Stimulated activated CD8-positive, alpha-beta memory T cell treated with anti-CD3 and anti-CD28 coated beads, Interleukin-7, amount 100 ng/mL, for 48 hours (primary cell): ENCODE measurements at places on chromosomes 3 and 15.

GRCh38 chr3:184231671-184232070, 2.3 kb downstream of the VWA5B2 start:
- DNase-seq: no peak

GRCh38 chr3:29370476-29371420, 89.9 kb downstream of the RBMS3 start:
- no peak for DNase-seq

GRCh38 chr3:65905771-65906170, 132.9 kb downstream of the MAGI1 start:
- no peak for DNase-seq

GRCh38 chr15:78000927-78001249, 76.6 kb downstream of the TBC1D2B start:
- no peak for DNase-seq

GRCh38 chr3:13496879-13497278, 16.8 kb downstream of the HDAC11 start:
- no peak for DNase-seq

DNA sequence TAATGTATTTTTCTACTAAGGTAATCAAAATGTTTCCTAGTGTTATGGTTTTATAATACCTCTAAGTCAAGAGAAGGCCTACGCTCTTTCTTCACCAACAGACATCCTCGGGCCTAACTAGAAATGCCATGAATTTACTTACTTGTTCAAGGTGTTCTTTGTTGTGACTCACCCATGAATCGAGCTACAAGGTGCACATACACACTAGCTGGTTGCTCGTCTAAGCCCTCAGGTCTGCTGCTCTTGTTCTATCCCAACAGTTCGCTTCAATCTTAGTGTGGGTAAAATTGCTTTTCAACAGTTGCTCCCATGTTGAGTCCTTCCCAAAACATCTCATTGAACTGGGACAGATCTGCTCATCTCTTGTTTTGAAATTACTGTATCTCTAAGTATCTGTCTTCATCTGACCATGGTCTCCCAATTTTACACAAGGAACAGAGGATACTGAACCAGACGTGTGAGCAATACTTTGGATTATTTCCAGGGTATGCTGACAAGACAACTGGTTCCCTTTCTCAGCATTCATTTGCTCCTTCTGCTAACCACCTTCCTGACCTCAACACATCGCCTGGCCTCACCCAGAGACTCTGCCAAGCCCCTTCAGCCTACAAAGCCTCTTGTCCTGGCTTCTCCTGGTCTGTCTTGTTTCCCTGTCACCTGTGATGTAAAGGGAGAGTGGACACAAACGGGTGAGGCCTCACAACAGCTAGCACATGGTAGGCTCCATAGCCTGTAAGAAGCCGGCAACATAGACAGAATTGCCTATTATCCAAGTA, 84.2 kb downstream of the NEDD4 start:
- no peak for DNase-seq

DNA sequence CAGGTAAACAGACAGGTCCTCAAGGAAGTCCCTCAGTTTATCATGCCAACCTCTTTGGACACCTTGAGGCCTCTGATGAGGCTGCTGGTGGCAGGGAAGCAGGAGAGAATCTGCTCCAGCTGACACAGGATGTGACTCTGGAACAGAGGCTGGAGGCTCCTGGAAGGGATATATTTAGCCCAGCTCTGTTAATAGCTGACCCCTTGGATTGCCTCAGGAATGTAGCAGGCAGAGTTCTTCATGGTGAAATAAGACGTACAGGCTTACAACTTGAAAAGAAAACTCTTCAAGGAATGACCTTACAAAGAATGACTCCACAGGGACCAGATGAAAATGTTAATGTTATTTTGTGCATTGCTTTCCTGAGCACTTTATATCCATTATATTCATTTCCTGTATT, 90.5 kb downstream of the AQP9 start:
- no peak for DNase-seq

GRCh38 chr3:185250653-185251052, 3.2 kb downstream of the EHHADH start:
- no peak for DNase-seq

GRCh38 chr3:16053794-16054193, 120.7 kb upstream of the GALNT15 start:
- no peak for DNase-seq

- DNase-seq: no peak
Measured at GRCh38 chr3:153285194-153285641, 123.2 kb downstream of the RAP2B start.

GRCh38 chr15:65611888-65612615, 1.1 kb upstream of the INTS14 start:
- DNase-seq: no peak

GRCh38 chr15:67413770-67414390, 107.1 kb upstream of the C15orf61 start:
- no peak for DNase-seq

- no peak for DNase-seq
Measured at GRCh38 chr15:82556315-82557035, 16.2 kb upstream of the RPS17 start.

DNA sequence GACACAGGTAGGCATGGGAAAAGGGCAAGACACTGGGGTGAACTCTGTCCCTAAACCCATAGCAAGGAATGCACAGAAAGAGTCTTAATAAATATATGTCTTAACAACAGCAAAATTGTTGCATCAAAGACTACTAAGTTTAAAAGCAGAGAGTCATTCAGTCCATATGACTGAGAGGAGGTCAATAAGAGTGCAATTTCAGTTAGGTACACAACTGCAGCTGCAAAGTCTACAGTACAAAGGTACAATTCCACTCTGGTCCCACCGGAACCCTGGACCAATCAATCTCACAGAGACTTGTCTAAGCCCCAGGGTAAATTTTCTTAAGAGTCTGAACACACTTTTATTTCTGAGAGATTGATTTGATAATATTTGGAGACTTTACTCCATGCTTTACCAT, 6.9 kb downstream of the CP start:
- DNase-seq: no peak

- DNase-seq: no peak
Measured at GRCh38 chr15:95086531-95087252, 855.3 kb downstream of the MCTP2 start.

- no peak for DNase-seq
Measured at GRCh38 chr3:150779402-150779858, 16.5 kb upstream of the SIAH2 start.

GRCh38 chr15:91302588-91303439, 202.8 kb downstream of the SV2B start:
- no peak for DNase-seq

DNA sequence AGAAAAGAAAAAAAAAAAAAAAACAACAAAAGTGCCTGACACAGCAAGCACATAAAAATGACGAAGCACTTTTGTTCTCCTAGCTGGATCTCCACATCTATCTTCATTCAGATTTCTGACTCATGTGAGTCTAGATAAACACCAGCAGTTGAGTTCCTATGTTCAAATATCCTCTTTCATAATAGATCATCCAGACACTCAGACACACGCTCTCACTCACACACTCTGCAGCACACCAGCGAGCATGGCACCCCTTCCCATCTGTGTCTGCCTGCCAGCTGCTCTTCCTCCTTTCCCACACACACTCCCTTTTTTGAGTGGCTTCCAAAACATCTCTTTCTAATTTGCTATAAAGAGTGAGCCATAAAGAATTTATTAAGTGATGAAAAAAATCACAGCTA, 19.8 kb upstream of the CELF6 start:
- no peak for DNase-seq

- DNase-seq: no peak
Measured at GRCh38 chr15:81223346-81223971, 26.8 kb downstream of the IL16 start.

GRCh38 chr3:15266510-15267376, 60.7 kb downstream of the CAPN7 start:
- no peak for DNase-seq

GRCh38 chr15:73270366-73271097, 98.2 kb downstream of the HCN4 start:
- no peak for DNase-seq

- DNase-seq: no peak
Measured at GRCh38 chr3:13124631-13125030, 51.4 kb upstream of the IQSEC1 start.

DNA sequence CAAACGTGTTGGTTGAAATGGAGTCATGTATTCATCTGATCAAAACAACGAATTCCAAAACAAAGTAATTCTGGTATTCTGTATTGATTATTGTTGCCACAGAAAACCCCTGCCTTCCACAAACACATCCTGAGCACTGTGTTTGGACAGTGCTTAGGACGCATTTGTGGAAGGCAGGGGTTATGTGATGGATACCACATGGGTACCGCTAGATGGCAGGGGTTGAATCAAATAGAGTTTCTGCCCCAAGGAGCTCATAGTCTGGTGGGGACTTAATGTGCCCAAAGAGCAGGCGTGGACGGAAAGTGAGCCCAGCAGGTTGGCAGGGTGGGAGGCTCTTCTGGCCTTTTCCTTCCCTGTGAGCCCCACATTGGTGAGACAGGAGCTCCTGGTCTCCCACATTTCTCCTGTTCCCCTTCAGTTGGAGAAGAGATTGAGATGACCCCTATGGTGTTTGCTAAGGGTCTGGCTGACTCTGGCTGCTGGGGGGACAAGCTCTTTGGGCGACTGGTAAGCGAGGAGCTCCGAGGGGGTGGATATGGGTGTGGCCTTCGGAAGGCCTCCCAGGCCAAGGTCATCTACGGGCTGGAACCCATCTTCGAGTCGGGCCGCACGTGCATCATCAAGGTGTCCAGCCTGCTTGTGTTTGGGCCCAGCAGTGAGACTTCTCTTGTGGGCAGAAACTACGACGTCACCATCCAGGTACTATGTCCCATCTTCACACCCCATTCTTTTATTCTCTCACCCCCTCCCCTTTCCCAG, 22.1 kb upstream of the SLC28A1 start:
- DNase-seq: no peak

DNA sequence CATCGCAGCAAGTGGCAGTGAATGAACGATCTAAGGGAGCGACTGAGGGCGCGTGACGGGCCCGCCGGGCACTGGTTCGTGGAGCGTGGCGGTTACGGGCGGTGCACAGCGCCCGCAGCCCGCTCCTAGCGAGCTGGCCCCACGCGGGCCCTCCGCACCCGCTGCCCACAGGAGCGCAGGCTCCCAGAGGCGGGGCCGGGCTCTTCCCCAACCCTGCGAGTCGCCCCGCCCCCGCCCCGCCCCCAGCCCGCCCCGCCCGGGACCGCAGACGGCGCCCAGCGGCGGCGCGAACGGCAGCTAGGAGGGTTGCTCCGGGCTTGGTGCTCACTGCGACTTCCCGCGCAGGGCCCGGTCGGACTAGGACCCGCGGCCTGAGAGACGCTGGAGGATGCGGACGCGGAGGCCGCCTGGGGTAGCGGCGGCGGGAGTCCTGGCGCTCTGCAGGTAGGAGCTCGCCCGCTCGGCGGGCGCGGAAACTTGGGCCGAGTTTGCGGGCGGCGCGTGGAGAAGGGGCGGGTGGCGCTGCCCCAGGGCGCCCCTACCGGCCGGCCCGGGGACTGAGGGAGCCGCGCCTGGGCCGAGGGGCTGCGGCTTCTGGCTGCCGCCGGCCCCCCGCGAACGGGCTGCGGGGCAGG, at the start of gene C15orf39:
Gene C15orf39, plus strand, starts transcription at position 267 of the 635 bp plus-strand sequence. CDS start 4,167 bp downstream, outside the sequence.
- peak; percentile 63 for DNase-seq

GRCh38 chr15:57555270-57555669, 36.4 kb upstream of the MYZAP start:
- DNase-seq: no peak

GRCh38 chr15:39494462-39494861, 86.4 kb upstream of the THBS1 start:
- DNase-seq: no peak

DNA sequence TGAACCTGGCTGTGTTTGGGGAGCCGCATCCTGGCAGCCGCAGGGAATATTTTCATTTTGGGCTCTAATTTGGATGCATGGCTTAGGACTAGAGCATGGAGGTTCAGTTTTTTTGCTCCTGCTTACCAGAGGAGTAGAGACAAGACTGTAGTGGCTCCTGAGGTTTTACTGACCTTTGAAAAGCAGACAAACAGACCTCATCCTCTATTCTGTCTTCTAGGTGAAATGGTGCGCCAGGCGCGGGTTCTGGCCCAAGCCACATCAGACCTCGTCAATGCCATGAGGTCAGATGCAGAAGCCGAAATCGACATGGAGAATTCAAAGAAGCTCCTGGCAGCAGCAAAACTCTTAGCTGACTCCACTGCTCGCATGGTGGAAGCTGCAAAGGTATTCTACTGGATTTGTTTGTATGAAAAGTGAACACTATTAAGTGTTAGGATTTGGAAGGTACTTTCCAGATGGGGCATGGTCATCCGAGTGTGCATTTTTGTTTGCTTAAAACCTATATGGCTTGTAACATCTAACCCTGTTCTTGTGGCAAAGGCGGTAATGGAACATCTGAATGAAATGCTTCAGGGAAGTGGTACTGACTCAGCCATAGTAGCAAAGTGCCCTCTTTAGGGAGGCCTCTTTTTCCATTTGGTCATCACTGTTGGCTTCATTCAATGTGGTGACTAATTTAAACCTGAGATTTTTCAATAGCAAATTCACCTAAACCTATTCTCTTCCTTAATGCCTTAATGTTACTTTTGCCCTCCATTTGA, 330.7 kb upstream of the TPM1 start:
- DNase-seq: no peak

- DNase-seq: no peak
Measured at GRCh38 chr3:23685541-23686258, 120.1 kb upstream of the UBE2E1 start.

GRCh38 chr3:66450390-66451022, 50.3 kb downstream of the LRIG1 start:
- no peak for DNase-seq

- DNase-seq: no peak
Measured at GRCh38 chr15:51313074-51313393, 25.4 kb downstream of the CYP19A1 start.

- no peak for DNase-seq
Measured at GRCh38 chr3:67044295-67044694, 46.2 kb downstream of the KBTBD8 start.

DNA sequence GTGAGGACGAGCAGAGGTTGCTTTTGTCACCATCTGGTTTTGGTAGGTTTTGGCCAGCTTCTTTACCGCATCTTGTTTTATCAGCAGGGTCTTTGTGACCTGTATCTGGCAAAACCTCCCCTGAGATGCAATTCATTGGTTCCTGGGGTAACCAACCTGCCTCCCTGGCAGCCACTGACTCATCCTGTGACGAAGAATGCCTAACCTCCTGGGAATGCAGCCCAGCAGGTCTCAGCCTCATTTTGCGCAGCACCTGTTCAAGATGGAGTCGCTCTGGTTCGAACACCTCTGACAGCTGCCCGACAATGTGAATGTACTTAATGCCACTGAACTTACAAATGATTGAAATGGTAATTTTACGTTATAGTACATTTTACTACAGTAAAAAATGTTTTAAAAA, 6.8 kb upstream of the ADAMTS17 start:
- no peak for DNase-seq

- DNase-seq: no peak
Measured at GRCh38 chr3:38062809-38063208, 23.8 kb downstream of the DLEC1 start.

- DNase-seq: no peak
Measured at GRCh38 chr3:181839039-181839915, 127.6 kb downstream of the SOX2 start.

- DNase-seq: no peak
Measured at GRCh38 chr3:30477149-30477921, 129.1 kb upstream of the TGFBR2 start.
